ENCODE measurements at places on chromosomes 5 and 9.

DNA sequence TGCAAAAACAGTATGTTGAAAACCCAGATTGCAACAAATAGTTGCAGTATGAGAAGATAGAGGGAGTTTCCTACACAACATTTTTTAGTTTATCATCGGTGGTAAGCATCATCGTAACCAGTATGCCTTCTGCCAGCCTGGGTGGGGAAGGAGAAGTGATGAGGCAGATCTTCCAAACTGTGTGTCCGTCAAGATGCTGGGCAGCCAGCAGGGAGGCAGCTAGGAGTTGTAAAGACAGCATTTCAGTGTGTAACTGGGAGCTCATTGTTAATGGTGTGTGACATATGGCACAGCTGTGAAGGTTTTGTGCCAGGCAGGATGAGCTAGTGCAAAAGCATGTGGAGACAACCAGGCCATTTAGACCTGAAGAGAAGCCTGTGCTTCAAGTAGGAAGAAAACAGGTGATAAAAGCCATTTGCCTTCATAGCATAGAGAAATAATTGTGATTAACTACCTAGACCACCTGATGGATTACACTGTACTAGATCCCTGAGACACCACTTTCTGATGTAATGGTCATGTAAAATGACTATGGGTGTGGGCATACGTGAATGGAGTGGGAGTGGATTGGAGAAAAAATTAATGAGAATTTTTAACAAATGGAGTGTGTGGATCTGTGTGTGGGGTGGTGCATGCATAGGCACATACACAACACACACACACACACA lies 347.0 kb upstream of the ADAMTSL1 start:
- no peak for DNase-seq

DNA sequence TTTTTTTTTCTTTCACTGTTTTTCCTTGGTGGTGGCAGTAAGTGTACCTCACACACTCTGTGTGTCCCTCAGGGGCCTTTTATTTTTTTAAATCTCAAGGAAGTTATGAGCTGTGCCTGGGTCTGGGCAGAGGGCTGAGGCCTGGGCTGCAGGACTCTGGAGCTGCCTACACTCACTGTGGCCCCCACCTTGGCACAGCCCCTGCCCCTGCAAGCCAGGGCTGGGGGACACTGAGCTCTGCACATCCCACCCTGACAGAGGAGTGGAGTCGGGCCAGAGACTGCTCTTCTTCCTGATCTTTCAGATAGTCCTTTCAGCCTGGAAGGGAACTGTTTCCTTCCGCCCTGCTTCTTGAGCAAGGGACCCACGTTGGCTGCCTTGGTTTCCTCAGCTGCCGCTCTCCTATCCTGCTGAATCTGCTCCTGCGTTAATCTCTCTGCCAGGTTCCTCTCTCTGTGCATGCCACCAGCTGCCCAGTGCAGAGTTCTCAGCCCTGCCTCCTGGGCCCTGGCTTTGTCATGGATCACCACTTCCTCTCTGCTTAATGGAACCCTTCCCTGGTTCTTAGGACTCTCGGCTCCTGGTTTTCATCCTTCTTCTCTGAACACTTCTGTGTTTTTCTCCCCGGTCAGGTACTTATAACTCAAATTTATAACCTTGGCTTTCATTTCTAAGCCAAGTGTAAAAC lies 502.3 kb downstream of the DIRAS2 start:
- no peak for DNase-seq

GRCh38 chr9:11417782-11418181 lies 805.0 kb upstream of the PTPRD start:
- DNase-seq: no peak

DNA sequence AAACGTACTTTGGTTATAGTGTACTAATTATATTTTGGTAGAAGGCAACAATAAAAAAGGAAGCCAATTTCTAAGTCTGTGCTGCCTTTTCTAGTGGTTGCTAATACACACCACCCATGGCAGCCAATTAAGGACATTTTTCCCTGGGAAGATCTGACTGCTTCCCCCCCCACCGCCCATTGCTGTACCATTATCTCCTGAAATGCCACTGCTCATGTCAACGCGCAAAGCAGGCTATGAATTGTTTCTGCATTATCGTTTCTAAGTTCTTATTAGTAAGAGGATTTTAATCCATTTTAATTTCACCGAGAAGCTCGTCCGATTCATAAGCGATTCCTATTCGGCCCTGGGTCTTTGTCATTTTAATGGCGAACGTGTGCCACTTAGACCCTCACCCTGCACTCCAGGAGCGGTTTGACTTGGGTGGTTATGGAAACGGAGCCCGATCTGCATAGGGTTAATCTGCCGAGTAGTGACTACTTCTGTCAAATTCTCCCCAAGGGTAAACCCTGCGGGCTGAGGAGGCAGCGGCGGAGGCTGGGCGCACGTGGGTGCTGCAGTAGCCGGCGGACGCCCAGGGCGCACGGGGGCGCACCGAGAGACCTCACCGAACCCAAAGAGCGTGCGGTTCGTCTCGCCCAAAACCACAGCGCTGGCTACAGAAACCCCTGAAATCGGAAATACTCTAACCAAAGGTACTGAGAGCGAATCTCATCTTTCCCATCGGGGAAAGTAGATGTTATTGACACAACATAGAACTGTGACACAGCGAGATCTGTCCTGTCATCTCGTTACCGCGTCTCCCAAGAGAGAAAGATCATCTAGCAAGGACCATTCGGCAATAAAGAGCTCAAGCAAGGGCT lies 55.8 kb upstream of the SHC3 start:
- DNase-seq: no peak

DNA sequence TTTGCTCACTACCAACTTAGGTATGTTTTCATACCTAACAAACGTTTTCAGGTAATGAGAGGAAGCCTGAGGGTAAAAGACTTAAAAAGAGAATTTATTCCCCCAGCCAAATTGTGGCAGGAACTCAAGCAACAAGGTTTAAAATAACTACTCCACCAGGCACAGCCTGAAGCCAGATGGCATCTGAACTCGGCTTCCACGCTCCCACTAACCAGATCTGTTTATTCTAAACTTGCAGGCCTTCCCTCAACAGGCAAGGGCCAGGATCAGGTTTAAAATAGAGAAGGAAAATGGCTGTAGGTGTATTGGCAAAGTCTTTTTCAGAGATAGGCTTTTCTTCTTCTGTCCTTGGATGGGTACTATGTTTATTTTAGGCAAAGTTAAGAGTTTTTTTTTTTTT lies 89.4 kb downstream of the OTULIN start:
- no peak for DNase-seq

DNA sequence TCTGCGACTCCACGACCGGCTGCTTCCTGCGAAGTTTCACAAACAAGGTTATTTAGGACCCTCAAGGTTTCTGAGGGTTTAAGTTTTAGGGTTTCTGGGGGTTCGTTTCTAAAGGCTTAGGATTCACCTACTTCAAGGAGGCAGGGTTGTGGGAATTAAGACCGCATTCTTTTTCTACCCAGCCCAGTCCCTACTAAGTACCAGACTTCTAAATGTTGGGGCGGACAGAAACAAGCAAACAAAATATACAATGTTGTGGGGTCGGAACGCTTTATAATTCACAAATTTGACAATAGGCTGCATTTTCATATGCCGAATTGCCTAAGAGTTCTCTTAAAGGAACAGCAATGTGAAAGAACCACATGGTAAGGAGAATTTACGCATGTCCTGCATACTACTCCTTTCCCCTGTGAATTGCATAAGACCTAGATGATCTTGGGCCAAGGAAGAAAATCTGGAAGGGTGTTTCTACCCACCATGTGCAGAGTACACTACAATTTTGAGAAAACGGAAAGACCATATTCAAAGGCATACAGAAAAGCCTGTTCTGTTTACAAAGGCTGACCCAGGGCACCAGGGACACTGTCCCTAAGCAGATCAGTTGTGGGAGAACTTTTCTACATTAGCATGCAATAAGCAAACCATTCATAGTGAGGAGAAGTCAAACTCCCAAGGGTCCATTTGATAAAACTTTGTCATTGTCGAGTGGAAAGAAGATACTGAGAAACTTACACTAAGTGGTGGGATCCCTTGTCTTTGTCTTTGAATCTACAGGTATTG lies 457.3 kb downstream of the RAB3C start:
- no peak for DNase-seq

GRCh38 chr9:105693435-105694189 lies 729 bp upstream of the TMEM38B start:
- DNase-seq: no peak

DNA sequence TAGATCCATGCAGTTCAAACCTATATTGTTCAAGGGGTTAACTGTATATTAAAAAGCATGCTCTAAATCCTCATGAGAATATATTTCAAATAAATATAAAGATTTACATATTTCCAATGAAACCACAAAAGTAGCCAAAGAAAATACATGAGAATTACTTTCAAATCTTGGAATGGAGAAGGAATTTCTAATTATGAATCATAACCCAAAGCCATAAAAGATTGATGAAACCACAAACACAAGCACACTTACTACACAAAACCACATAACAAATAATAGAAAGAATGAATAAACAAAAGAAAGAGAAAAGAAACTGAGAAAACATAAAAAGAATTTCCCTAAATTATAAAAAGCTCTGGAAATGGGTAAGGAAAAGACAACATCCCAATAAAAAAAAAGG lies 16.0 kb downstream of the ERP44 start:
- no peak for DNase-seq

- no peak for DNase-seq
These were observed 240.1 kb downstream of the GABRB2 start for GRCh38 chr5:161306351-161306995.

All from NCI-H345 (cell line).